ENCODE measurements at places on chromosomes 1 and 21.
A peak's percentile ranks its signal among the peaks of the same experiment; 100 is the strongest.

- no peak for DNase-seq
- H3K27ac ChIP-seq: no peak overlapping the region
- H3K27me3 ChIP-seq: no peaks in the 10 kb centered on the region
- H3K36me3 ChIP-seq: no peaks in the 10 kb centered on the region
- no peak overlapping the region for H3K4me3 ChIP-seq
These were observed 188.1 kb upstream of the SAMSN1 start for GRCh38 chr21:14734191-14734590.

GRCh38 chr21:42429856-42430255 lies 26.2 kb downstream of the UBASH3A start:
- no peak overlapping the region for H3K4me3 ChIP-seq
- H3K4me1 ChIP-seq: no peaks in the 10 kb centered on the region
- DNase-seq: peak; percentile 61
- no peak overlapping the region for H3K27ac ChIP-seq
- H3K27me3 ChIP-seq: no peaks in the 10 kb centered on the region

DNA sequence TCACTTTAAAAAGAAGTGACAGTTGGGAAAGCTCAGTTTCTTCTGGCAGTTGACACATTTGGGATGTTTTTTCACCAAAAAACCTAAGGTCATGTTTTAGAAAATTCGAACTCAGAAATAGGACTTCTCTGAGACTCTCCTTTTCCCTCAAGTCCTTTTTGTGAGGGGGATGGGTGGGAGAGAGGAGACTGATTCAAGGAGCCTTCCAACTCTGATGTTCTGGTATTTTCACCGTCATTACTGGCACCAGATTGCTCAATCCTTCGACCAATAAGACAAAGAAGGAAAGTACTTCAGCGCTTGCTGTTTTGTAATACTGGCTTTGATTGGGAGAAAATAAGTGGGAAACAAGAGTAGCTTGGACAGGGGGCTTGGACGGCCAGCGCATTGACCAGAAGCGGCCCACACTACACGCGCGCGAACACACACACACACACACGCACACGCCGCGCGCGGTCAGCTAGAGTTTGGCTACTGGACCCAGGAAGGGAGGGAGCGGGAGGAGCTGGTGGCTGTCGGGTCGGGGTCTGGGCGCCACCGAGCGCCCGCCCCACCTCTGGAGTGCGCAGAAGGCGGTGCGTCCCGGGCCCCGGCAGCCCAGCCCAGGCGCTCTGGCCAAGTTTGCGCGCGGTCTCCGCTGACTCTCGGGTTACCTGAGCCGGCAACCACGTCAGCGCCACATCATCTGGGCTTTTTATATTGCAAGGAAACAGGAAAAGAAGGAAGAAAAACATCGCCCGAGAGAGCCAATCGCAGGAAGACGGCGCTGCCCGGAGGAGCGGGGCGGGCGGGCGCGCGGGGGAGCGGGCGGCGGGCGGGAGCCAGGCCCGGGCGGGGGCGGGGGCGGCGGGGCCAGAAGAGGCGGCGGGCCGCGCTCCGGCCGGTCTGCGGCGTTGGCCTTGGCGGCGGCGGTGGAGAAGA lies at the start of gene KCNK1:
Gene KCNK1, plus strand, starts transcription at position 855 of the 921 bp plus-strand sequence. Its CDS starts 66 bp downstream, at position 921.
- H3K27ac ChIP-seq: peak within 1 kb of the TSS; percentile 84
- H3K27me3 ChIP-seq: no peaks in the 10 kb centered on the region
- peak; percentile 90 for DNase-seq
- H3K4me1 ChIP-seq: peaks cover 2% of the 10 kb centered on the region
- peak within 1 kb of the TSS; percentile 81 for H3K4me3 ChIP-seq

DNA sequence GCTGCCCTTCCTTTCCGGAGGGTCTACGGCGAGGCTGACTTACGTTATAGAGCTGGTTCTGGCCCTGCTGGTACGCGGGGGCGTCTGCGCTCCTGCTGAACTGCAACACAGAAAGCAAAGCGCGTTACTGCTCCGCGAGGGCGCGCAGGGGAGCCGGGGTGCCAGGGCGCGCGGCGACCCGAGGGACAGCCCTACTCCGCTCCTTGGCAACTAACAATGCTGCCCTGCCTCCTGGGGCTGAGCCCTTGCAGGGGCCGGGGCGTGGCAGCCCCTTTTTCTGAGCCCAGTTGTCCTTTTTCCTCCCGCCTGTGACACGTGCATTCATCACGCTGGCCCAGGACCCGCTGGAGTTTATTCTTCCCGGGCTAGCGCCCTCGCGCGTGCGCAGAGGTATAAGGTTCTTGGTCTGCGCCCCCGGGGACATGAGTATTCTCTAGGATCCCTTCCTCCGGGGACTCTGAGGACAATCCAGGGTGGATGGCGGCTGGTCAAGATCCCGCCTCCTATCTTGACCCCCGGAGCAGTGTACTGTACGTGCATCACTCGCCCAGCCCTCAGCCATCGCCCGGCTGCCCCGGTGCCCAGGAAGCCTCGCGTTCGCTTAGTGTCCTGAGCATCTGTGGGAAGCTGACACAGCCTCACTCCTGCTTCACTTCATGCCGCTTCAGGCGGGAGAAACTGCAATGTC lies 78.9 kb downstream of the CD247 start:
- H3K4me3 ChIP-seq: peak overlapping the region; percentile 24
- peak; percentile 79 for DNase-seq
- no peak overlapping the region for H3K27ac ChIP-seq
- no peaks in the 10 kb centered on the region for H3K27me3 ChIP-seq

- H3K36me3 ChIP-seq: no peaks in the 10 kb centered on the region
- H3K4me1 ChIP-seq: peaks cover 2% of the 10 kb centered on the region
- no peak overlapping the region for H3K4me3 ChIP-seq
- no peaks in the 10 kb centered on the region for H3K27me3 ChIP-seq
- DNase-seq: no peak
These were observed 457.7 kb upstream of the ADAMTS5 start for GRCh38 chr21:27424601-27425000.

DNA sequence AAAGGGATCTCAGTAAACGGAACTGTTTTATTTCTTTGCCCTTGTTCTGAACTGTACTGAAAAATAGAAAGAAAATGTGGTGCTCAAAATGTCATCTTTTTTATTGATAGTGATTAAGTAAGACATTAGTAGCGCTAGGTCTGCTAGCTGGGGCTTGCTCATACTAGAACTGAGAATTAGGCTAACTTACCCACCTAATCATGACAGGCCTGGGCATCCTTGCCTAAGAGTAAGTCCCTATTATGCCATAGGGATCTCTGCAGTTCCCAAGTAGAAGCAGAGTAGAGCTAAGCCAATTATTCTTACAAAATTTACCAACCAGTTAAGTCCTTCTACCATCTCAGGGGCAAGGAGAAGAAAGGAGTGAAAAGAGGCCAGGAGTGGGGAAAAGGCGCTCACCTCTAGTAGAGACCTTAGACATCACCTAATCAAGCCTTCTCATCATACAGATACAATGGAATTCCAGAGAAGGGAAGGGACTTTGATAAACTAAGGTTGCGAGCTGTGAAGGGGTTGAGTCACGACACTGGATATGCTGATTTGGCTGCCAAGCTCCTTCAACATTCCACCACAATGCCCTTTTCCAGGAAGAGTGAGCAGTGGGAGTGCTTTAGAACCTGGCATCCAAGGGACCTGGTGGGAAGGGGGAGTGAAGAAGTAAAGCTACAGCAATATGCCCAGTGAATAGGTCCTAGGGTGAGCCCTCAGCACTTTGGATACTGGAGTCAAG lies 27.7 kb upstream of the RPTN start:
- no peak for DNase-seq
- H3K4me3 ChIP-seq: no peak overlapping the region
- no peaks in the 10 kb centered on the region for H3K27me3 ChIP-seq
- H3K36me3 ChIP-seq: no peaks in the 10 kb centered on the region
- H3K4me1 ChIP-seq: no peaks in the 10 kb centered on the region

DNA sequence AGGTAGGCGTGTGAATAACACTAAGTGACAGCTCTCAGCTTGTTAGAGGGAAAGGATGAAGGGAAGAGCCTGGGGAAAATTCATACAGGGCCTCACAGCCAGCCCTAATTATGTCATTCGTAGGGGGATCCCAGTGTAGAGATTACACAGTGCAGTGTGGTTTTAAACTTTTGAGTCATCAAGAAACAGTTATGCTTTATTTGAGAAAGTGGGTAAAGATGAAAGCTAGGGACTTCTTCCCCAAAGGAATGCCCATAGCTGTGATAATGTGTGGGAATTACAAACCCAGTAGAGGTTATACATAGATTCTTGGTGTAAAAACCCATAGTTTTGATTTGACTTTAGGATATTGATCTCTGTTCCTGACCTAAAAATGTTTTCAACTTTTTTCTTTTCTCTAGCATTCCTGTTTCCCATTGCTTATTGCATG lies 1.9 kb downstream of the TTF2 start:
- DNase-seq: no peak
- H3K4me3 ChIP-seq: no peak overlapping the region
- no peak overlapping the region for H3K27ac ChIP-seq
- no peaks in the 10 kb centered on the region for H3K4me1 ChIP-seq
- H3K27me3 ChIP-seq: no peaks in the 10 kb centered on the region

GRCh38 chr1:59078866-59079265 lies 218.0 kb upstream of the FGGY start:
- DNase-seq: no peak
- H3K36me3 ChIP-seq: no peaks in the 10 kb centered on the region
- H3K4me1 ChIP-seq: peaks cover 5% of the 10 kb centered on the region
- H3K27ac ChIP-seq: no peak overlapping the region
- H3K4me3 ChIP-seq: no peak overlapping the region

GRCh38 chr1:119686661-119687060 lies 25.1 kb upstream of the PHGDH start:
- no peak overlapping the region for H3K27ac ChIP-seq
- no peak overlapping the region for H3K4me3 ChIP-seq
- DNase-seq: peak; percentile 60
- no peaks in the 10 kb centered on the region for H3K4me1 ChIP-seq

- no peaks in the 10 kb centered on the region for H3K27me3 ChIP-seq
- no peak overlapping the region for H3K4me3 ChIP-seq
- no peak overlapping the region for H3K27ac ChIP-seq
- H3K36me3 ChIP-seq: no peaks in the 10 kb centered on the region
These were observed 29.2 kb downstream of the DNASE2B start for GRCh38 chr1:84427250-84428188.

DNA sequence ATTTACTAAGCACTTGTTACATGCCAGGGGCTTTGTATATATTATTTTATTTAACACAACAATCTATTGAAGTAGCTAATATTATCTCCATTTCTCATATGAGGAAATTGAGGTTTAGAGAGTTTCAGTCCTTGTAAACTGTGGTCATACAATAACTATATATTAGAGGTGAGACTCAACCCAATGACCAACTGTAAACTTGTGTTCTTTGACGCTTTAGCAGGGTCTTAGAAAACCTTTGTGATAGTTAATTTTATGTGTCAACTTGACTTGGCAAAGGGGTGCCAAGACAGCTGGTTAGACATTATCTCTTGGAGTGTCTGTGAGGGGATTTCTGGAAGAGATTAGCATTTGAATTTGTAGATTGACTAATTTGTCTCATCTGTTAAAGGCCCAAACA lies 252.4 kb upstream of the B3GALT2 start:
- H3K4me1 ChIP-seq: no peaks in the 10 kb centered on the region
- DNase-seq: no peak
- no peak overlapping the region for H3K27ac ChIP-seq
- no peaks in the 10 kb centered on the region for H3K27me3 ChIP-seq

DNA sequence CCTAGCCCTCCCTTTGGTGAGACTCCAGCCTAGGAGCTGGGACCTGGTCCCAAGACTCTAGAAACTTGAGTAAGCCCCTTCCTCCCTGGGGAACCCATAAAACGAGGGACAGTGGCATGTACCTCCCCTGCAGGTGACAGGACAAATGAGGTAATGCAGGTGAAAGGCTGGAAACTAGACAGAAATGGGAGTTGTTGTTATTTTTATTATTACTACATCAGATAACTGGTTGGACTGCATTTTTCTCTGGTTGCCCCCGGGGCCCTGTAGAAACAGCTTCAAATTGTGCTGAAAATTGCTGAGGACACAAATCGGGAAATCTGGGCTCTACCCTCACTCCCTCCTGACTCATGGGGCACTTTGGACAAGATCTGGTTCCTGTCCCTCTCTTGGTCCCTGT lies 132.3 kb upstream of the WNT4 start:
- no peak overlapping the region for H3K27ac ChIP-seq
- peak; percentile 77 for DNase-seq
- no peak overlapping the region for H3K4me3 ChIP-seq
- H3K4me1 ChIP-seq: no peaks in the 10 kb centered on the region
- H3K27me3 ChIP-seq: no peaks in the 10 kb centered on the region
- H3K36me3 ChIP-seq: no peaks in the 10 kb centered on the region

DNA sequence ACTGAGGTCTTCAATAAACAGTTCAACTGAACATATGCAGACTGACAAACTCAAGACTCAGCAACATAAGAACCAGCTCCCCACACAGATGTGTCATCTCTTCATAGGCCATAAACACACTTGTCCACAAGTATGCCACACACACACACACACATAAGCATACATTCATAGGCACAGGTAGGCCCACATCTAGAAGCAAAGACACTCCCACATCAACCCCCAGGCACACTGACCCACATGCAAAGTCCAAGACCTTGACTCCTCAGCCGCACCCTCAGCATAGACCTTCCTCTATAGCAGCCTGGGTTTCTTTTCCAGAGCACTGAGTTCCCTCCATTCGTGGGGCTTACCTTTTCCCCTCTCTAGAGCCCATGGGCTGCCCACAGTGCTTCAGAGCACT lies 1.4 kb downstream of the LAD1 start:
- no peak for DNase-seq
- H3K4me1 ChIP-seq: peaks cover 36% of the 10 kb centered on the region
- peaks cover 4% of the 10 kb centered on the region for H3K27me3 ChIP-seq
- H3K27ac ChIP-seq: peak overlapping the region; percentile 87
- H3K36me3 ChIP-seq: no peaks in the 10 kb centered on the region
- no peak overlapping the region for H3K4me3 ChIP-seq

GRCh38 chr21:45016406-45017038 lies 57.9 kb upstream of the ADARB1 start:
- H3K36me3 ChIP-seq: no peaks in the 10 kb centered on the region
- H3K27me3 ChIP-seq: no peaks in the 10 kb centered on the region
- H3K4me3 ChIP-seq: no peak overlapping the region
- H3K27ac ChIP-seq: no peak overlapping the region
- H3K4me1 ChIP-seq: no peaks in the 10 kb centered on the region
- DNase-seq: no peak

GRCh38 chr1:5921671-5922070 lies 70.6 kb downstream of the NPHP4 start:
- no peaks in the 10 kb centered on the region for H3K4me1 ChIP-seq
- no peak for DNase-seq
- H3K36me3 ChIP-seq: no peaks in the 10 kb centered on the region

DNA sequence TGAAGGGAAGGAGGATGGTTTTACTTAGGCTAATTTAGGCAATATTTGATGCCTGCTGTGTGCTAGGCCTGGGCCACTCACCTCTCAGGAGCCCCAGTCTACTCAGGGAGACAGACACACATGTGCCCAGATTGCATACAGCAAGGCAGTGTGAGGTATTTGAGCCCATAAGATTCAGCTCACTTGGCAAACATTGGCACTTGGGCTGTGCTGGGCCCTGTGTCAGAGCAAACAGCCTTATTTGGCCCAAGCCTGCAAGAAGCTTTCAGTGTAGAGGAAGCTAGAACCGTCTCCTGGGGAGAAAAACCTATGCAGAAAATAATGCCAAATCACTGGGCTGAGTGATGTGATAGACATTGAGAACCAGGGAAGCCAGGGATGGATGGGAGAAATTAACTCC lies 3.9 kb upstream of the SYNC start:
- no peaks in the 10 kb centered on the region for H3K36me3 ChIP-seq
- H3K4me3 ChIP-seq: no peak overlapping the region
- H3K4me1 ChIP-seq: peaks cover 6% of the 10 kb centered on the region
- H3K27ac ChIP-seq: no peak overlapping the region
- no peak for DNase-seq
- H3K27me3 ChIP-seq: no peaks in the 10 kb centered on the region

GRCh38 chr1:108190001-108190634 lies 10.0 kb downstream of the SLC25A24 start:
- H3K4me1 ChIP-seq: no peaks in the 10 kb centered on the region
- H3K4me3 ChIP-seq: no peak overlapping the region
- H3K27me3 ChIP-seq: no peaks in the 10 kb centered on the region
- H3K27ac ChIP-seq: no peak overlapping the region
- no peak for DNase-seq
